ENCODE measurements at places on chromosomes 1 and 21.
A peak's percentile ranks its signal among the peaks of the same experiment; 100 is the strongest.

DNA sequence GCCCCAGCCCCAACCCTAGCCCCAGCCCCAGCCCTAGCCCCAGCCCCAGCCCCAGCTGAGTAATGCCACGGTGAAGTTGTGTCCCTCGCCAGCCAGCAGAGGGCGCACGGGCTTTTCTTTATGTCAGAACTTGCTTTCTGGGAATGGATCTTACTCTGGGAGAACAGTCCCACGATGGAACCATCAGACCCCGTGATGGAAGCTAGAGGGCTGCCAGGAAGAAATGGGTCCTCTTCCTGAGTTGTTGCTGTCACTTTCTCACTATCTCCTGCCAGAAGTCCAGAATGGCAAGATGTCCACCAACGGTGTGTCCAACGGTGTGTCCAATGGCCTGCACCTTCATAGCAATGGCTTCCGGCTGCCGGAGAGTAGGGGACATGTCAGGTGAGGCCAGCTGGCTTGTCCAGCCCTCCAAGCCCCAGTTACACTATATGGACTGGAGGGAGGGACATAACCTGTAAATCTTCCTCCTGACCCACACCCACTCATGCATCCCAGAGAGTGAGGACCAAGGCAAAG lies 25.1 kb upstream of the TMEM222 start:
- no peak for DNase-seq

DNA sequence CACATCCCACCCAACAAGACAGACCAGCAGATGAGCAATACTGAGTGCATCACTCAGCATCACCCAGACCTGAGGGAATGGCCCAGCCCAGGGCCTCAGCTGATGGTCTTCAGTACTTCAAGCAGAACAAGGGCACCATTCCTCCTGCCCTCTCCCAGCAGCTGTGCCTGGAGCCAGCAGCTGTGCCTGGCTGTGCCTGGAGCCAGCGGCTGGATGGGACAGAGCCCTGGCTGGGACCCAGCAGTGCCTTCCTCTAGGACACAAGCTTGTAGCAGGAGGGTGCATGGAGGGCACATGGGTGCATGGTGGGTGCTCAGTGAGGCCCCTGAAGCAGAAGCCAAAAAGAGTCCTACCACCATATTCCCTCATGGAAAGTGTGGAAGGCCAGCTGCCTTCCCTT lies 583.8 kb downstream of the NPHP4 start:
- no peak for DNase-seq

- DNase-seq: no peak
These were observed 2.4 kb downstream of the NHLH2 start for GRCh38 chr1:115838431-115839028.

- no peak for DNase-seq
These were observed 992 bp upstream of the SSX2IP start for GRCh38 chr1:84691122-84691783.

GRCh38 chr1:86951430-86951829 lies 37.0 kb downstream of the HS2ST1 start:
- DNase-seq: no peak

DNA sequence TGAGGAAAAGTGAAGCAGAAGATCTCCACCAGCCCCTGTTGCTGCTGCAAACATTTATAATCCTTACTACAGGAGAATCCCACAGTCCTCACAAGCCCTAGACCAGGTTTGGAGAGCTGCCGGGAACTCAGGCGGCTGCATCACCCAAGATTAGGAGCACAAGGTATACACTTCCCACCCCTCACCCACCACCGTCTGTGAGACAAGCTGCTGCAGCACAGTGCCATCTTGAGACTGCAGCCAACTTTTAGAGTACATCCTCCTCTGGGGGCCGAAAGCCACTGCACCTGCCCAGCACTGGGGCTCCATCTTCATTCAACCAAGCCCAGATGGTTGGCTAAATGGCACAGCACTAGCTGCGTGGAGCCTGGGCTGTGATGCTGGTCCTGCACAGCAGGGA lies 13.8 kb downstream of the OLFML3 start:
- no peak for DNase-seq

DNA sequence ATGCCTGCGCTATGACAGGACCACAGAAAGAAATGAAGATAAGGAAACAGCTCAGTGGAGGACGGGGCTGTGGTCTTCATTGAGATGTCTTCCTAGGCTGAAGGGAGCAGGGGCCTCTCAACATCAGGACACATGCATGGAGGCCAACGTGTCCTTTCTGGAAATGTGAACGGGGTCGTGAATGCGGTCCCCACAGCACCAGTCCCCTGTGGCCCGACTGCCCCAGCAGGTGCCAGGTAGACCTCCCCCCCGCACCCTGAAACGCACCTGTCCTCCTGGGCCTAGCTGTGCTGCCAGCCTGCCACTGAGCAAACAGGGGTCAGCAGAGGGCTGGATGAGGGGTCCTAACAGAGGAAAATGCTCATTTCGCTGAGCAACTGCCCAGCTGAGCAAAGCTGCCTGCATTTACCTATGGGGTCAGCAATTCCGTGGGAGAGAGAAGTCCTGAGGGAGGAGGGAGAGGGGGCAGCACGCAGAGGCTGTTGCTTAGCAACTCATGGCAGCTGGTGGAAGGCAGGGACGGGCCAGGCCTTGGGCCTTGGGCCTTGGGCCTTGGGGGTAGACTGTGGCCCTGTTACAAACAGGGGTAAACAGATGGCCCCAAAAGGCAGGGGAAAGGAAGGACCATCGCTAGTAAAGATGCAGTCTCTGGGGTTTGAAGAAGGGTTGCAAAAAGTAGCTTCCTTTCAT lies 77.4 kb downstream of the NPHP4 start:
- peak; percentile 91 for DNase-seq

- no peak for DNase-seq
These were observed 74.1 kb upstream of the TINAGL1 start for GRCh38 chr1:31502253-31502652.

GRCh38 chr1:168441745-168442144 lies 102.1 kb downstream of the XCL2 start:
- DNase-seq: no peak

- DNase-seq: no peak
These were observed 7.5 kb downstream of the CNN3 start for GRCh38 chr1:94919241-94920030.

DNA sequence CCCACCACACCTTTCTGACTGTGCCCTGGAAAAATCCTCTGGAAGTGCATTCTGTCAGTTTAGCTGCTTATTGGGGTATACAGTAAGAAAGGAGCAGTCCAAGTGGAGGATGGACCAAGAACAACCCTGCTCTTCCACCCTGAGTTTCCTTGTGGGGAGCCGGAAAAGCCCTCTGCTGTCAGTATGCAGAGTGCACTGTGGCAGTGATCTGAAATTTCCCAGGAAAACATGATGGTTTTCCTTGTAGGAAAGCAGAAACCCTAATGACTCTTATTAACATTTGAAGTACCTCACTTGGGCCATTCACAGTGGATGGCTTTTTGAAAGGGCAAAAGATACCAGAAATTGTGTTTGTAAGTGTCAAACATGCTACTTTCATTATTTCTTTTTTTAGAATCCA lies 20.5 kb downstream of the ELAVL4 start:
- no peak for DNase-seq

DNA sequence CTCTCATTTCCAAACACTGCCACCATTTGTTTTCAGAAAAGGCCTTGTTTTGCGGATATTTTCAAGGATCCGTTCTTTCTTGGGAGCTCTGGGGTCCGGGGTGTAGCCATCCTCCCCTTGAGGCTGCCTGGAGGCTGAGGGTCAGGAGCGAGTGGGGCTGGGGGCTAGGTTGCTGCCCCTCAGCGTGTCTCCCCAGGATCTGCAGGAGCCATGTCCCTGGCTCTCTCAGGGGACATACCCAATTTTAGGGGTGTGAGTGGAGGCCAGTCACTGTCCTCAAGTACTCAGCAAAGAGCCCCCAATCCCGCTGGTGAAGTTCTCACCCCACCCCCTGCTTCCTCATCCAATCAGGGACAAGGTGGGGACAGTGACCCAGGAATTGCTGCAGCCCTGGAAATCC lies 15.0 kb upstream of the PRDM16 start:
- no peak for DNase-seq

DNA sequence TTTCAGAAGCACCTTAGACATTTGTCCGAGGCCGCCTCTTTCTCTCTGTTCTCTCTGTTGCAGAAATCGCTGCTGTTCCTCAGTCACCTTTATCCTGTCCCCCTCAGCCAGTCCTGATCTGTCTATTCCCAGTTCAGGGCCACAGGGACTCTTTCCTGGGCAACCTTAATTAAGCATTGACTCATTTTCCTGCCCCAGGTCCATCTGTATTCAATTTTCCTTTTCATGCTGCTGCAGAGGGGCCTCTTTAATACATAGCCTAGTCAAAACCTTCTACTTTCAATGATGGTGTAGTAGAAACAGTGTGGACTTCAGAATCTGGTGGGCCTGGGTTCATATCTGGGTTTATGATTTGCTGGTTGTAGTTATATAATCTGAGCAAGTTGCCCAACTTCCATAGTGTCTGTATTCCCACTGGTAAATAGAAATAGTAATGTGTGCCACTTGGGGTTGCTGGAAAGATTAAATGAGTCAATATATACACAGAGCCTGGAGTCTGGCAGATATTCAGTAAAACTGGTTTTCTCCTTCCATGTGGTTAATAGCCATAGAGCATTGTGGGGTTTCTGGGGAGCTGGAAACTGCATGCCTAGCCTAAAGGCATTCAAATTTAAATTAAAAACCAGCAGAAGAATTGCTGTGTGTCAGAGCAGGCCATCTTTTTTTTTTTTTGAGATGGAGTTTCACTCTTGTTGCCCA lies 4.5 kb downstream of the TRAF5 start:
- DNase-seq: no peak

GRCh38 chr21:25637851-25638659 lies 1.0 kb upstream of the JAM2 start:
- DNase-seq: no peak

DNA sequence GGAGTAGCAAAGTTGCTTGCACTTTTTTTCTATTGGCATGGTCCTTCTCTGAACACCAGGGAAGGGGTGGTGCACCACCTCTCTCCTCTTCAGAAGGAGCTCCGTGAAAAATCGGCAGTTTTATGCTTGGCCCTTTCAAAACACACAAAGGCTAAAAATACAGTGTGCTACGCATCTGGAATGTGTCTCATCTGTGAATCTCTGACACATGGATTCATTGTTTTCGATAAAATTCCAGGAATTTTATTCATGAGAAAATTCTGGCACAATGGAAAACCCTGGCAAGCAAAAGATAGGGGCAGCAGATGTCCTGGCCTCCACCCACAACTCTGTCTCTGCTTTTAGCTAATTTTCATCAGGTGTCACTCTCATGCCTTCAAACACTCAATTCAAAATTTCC lies 42.9 kb downstream of the ERG start:
- no peak for DNase-seq

DNA sequence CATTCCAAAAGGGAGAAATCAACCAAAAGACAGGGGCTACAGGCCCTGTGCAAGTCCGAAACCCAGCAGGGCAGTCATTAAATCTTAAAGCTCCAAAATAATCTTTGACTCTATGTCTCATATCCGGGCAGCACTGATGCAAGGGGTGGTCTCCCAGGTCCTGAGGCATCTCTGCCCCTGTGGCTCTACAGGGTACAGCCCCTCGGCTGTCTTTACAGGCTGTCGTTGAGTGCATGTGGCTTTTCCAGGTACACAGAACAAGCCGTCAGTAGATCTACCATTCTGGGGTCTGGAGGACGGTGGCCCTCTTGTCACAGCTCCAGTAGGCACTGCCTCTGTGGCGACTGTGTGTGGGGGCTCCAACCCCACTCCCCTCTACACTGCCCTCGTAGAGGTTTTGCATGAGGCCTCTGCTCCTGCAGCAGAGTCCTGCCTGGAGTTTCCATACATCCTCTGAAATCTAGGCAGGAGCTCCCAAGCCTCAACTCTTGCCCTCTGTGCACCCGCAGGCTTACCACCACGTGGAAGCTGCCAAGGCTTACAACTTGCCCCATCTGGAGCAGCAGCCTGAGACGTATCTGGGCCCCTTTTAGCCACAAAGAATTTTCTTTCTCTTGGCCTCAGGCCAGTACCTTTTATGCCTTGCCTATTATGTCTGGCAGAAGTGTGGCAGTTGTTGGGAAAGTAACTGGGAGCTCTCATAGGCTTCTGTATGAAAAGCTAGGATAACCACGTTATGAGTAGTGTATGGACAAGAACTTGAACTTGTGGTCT lies 52.5 kb downstream of the POU2F1 start:
- no peak for DNase-seq

- no peak for DNase-seq
These were observed 245.2 kb downstream of the LTN1 start for GRCh38 chr21:28747464-28747863.

Data from vagina (tissue), 2 donors.